ENCODE measurements at places on chromosomes 13 and 19. TPM values are rescaled to one million over a fixed set of nuclear protein-coding genes. Genes with fewer than 3 reads are reported as not detected.

Gene OR7A5
- total RNA-seq, result not detected

Gene TRPC4
- 0.75 TPM for total RNA-seq

Gene IGSF23
- total RNA-seq, result not detected

Gene FAM83E
- not detected for total RNA-seq

Gene NALCN
- total RNA-seq, result 11.4 TPM

Gene GRIN3B
- not detected for total RNA-seq

Gene ANGPTL8
- total RNA-seq, result not detected

Gene DPF1
- total RNA-seq, result 0.11 TPM

Gene ERICH4
- total RNA-seq, result not detected

Gene IRF3
- total RNA-seq, result 24.9 TPM

Gene ZNF667
- total RNA-seq, result 5.8 TPM

Gene ZNF880
- total RNA-seq, result 30.6 TPM

Gene MCEMP1
- total RNA-seq, result 0.64 TPM

Gene ZSWIM9
- 5.0 TPM for total RNA-seq

Gene ZBTB32
- total RNA-seq, result not detected

Gene AMH
- total RNA-seq, result not detected

Gene URAD
- not detected for total RNA-seq

Gene SIX5
- 21.8 TPM for total RNA-seq

Gene CD209
- total RNA-seq, result 4.4 TPM

Gene SRRM5
- total RNA-seq, result 0.18 TPM

Gene ICAM4
- not detected for total RNA-seq

Gene ZNF835
- total RNA-seq, result 5.1 TPM

Gene IL4I1
- 0.40 TPM for total RNA-seq

Gene PLK5
- not detected for total RNA-seq

Gene SCN1B
- total RNA-seq, result 53.2 TPM

Gene FOSB
- 107 TPM for total RNA-seq

Gene LRFN3
- 9.6 TPM for total RNA-seq

Gene RAB3D
- 5.8 TPM for total RNA-seq

Gene VN1R2
- not detected for total RNA-seq

Gene CCNE1
- total RNA-seq, result 1.3 TPM

Gene KLK11
- not detected for total RNA-seq

Gene CERS1
- total RNA-seq, result 0.42 TPM

Gene RBM26
- total RNA-seq, result 28.4 TPM

Gene CLIP3
- total RNA-seq, result 8.0 TPM

Gene FGF9
- 11.9 TPM for total RNA-seq

Gene PGLYRP1
- total RNA-seq, result not detected

Gene N4BP2L1
- total RNA-seq, result 5.5 TPM

Gene SYCN
- not detected for total RNA-seq

Gene DMKN
- total RNA-seq, result 11.6 TPM

Gene MYO16
- 0.16 TPM for total RNA-seq

Gene OR7C1
- not detected for total RNA-seq

Gene CRB3
- not detected for total RNA-seq
